ENCODE measurements at places on chromosomes 7 and 10.
A peak's percentile ranks its signal among the peaks of the same experiment; 100 is the strongest.

DNA sequence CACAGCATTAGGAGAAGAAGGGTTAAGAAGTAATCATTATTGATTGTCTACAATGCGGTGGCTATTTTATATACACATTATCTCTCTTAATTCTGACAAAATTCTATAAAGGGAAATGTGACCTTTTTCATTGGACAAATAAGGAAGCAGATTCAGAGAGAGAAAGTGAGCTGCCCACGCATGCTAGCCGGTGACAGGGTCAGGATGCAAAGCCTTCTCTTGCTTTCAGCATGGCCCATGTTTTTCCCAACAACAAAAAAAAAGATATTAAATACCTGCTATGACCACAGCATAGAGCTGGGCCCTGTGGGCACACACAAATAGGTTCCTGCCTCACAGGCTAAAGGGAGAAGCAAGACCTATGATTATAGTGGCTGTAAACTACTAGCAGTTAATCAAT, 66.8 kb downstream of the PPP1R3C start:
- no peak for DNase-seq

- DNase-seq, result no peak
These were observed 240.9 kb upstream of the IMMP2L start for GRCh38 chr7:111803015-111803758.

DNA sequence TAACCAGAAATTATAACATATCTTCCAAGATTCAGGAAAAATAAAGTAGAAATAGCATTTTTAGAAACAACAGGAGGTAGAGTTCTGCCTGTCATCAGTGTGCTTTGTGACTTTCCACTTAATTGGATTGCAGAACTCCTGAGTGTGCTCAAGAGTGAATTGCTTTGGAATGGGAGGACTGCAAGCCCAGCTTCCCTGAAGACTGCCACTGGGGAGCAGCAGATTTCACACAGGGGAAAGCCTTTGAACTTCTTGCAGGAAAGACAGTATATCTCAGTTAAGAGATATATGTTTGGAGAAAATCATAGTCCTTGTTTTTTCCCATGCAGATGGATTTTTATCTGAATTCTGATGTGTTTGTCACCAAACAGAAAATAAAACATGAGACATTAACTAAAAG, 124.5 kb downstream of the TMEM168 start:
- DNase-seq, result peak; percentile 34

GRCh38 chr10:93110472-93111146, 36.9 kb downstream of the CYP26A1 start:
- no peak for DNase-seq

DNA sequence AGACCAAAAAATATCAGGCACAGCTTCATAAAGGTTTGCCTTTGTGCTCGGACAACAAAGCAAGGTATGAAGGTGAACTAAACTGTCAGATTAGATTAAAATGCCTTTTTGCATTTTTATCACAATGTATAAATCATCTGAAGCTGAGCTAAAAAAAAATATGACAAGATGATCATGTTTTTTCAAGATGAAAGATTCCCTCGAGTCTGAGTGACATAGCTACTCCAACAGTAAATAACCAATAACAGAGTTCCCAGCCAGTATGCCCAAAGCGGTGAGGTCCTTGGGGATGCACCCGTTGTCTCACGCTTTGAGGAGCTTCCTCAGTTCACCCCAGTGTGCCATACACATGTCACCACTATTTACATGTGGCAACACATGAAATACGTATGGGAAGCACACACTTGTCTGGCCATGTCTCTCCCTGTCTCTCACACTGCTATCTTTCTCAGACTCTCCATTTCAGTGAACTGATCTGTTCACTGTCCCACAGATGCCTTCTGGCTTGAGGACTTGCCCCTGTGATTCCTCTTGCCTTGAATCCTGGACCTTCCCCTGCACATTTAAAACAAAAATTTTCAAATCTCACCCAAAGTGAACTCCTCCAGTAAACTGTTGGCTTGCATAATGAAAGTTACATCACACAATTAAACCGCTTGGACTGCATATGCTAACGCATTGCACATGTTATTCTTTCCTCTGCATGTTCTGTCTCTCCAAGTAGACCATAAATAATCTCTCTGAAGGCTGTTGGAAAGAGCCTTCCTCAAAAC, 2.6 kb upstream of the PIK3CG start:
- DNase-seq, result no peak

DNA sequence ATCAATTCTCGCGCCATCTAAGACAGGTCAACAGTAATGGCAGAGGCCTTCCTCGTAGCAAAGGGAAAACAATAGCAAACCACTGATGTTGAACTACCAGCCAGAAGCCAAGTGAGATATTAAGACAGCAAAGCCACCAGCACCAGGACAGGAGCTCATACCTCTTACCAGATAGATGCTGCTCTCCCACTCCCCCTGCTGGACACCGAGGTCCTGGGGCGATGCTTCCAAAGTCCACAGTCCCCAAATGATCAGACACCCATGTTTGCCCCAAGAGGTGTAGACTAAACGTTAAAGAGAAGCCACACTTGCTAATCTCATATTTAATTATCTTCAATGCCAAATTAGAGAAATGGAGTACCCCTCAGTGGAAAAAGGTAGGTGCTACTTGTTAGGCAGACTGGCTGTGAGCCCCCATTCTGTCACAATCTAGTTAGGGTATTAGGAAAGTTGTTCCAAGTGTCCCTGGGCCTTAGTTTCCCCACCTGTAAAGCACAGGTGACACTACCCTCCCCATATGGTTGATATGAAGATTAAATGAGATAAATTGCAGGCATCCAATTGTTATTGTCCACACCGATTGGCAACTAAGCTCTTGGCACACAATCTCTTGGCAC, 39.9 kb downstream of the TOMM7 start:
- DNase-seq, result peak; percentile 71

GRCh38 chr10:86580521-86580891, 58.9 kb upstream of the WAPL start:
- no peak for DNase-seq

- DNase-seq, result no peak
These were observed 690.4 kb upstream of the NRP1 start for GRCh38 chr10:34024693-34025425.

DNA sequence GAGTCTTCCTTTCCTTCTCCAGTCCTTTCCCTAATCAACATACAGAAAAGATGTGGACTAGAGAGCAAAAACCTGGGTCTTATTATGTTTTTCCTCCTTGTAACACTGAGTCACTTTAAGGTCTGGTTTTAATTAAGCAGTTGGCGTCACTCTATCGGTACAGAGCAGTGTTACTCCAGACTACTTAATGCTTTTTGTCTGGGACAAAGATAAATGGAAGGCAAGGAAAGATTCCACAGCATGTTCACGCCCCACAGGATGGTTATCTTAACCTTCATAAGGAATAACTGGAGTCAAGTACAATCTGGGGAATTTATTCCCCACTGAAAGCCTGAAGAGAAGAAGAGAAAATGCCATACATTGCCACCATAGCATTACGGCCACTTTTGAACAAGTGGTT, 145.7 kb downstream of the ELAPOR2 start:
- no peak for DNase-seq

DNA sequence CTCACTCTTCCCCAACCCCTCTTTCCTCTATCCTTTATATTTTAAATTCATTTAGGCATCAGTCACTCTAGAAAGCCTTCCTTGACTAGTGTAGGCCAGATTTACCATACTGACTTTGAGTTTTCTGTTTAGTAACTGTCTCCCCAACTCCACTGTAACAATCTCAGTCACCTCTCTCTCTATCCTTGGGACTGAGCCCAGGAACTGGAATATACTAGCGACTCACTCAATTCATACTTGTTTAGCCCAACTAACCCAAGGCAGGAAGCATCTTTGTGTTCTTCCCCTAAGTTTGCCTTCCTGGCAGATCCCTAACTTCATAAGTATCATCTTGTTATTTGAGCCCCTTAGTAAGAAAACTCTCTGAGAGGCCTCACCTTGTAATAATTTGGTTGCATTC, 19.1 kb downstream of the PLCE1 start:
- no peak for DNase-seq

- DNase-seq, result no peak
These were observed 76.1 kb downstream of the BICC1 start for GRCh38 chr10:58588673-58589265.

- no peak for DNase-seq
These were observed 513.9 kb upstream of the GALNT17 start for GRCh38 chr7:70618020-70618551.

GRCh38 chr10:124546055-124546369, 84.4 kb downstream of the LHPP start:
- no peak for DNase-seq

DNA sequence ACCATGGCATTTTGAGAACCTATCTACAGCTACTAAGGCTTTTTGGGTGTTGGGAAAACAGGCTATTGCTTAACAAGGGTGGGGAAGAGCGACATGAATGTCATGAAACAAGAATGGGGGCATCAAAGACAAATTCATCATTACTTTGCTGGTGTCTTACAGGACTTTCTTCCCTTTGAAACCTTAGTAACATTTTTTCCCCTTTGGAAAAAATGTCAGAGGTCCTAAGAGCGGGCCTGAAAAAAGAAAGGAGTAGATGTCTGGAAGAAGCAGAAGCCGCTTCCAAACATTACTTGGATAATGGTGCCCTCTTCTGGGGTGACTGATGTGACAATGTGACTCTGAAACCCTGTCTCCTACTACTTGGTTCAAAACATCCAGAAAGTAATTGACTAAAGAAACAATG, 3.8 kb upstream of the DDX50 start:
- DNase-seq, result peak; percentile 29

DNA sequence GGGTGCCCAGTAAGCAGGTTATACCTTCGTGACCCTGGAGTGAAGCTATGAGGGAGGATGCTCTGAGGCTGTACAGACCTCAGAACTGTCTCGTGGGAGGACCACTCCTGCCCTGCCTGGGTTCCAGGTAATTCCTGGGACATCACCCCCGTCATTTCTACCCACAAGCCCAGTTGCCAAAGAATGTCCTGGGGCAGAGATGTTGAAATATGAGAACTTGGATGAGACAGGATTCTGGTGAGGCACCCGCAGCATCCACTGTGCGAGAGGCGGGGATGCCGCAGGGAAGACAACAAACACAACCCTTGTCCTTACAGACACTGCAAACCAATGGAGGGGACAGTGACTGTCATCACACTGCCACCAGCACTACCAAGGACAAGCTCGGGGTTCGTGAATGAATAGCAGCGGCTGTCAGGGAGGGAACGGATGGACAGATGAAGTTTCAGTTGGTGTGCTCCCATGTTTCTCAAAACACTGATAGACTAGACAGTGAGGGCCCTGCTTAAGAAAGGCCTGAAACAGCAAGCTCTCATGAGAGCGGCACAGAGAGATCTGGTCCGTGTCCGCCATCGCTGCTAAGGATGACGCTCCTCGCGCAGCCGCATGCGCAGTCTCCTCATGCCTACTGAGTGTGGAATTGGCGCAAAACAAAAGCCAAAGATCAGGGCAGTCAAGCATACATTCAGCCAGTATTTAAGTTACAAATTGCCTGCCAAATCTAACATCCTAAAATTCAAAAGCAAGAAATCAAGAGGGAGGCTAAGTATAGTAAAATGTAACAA, 82.0 kb upstream of the RHEB start:
- DNase-seq, result no peak

DNA sequence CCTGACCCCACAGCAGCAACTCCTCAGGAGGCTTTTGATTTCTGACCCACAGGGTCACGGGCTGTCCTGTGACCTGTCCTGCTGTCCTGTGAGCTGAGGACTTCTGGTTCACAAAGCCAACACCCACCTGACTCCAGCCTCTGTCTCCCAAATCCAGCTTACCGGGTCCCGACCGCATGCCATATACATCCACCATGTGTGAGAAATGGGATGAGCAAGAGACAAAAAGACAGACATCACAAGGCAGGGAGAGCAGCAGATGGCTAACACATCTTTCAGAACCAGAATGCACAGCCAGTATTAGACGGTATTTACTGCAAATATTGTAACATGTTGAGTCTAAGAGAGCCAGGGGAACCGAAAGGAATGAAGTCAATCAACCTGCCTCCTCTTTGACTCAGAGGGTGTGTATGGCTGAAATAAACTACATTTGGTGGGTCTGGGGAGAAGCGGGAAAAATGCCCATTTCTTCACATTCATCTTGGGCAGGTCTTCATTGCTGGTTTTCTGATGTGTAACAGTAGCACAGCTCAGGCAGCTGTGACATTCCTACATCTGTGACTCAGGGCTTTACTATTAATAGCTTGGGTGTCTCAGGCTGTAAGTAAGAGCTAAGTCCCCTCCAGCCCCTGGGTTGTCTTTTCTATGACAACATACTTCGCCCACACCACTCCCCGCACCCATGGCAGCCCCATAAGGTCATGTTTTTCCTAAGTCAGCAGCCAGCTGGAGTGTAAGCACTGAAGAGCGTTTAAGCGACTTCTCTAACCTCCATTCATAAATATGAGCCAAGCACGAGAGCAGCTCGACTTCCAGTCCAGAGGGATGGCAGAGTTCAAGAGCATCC, 25.0 kb downstream of the ABLIM1 start:
- no peak for DNase-seq

- DNase-seq, result no peak
These were observed 121.6 kb upstream of the KAT6B start for GRCh38 chr10:74704629-74705357.

- no peak for DNase-seq
These were observed 202.0 kb upstream of the COBL start for GRCh38 chr7:51518646-51519045.

DNA sequence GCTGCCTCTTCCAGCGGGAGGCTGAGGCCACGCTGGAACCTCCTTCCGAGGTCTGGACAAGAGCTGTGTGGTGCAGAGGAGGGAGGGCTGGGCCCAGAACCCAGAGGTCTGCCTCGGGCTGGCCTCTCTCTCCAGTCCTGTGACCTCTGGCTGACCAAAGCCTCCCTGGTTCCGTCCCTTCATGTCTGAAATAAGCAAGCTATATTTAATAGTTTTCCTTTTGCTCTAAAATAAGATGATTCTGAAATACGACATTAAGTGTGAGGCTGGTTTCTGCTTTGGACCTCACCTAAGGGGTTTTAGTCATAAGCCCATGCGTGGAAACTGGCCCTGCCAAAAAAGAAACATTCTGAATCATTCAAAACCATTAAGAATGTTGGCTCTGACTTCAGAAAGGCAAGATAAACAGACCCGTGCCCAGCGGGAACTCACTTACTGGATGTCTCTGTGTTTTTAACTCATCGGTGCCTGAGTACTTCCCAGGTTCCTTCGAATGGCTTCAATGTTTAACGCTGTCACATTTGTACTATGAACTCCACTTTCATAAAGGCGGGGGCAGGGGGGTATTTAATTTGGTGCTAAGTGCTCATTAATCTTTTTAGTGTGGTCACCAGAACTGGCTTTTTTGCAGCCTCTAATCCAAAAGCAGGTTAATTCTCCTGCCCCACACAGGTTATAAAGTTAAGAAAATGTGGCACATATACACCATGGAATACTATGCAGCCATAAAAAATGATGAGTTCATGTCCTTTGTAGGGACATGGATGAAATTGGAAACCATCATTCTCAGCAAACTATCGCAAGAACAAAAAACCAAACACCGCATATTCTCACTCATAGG, 157.5 kb upstream of the KLF14 start:
- peak; percentile 85 for DNase-seq

DNA sequence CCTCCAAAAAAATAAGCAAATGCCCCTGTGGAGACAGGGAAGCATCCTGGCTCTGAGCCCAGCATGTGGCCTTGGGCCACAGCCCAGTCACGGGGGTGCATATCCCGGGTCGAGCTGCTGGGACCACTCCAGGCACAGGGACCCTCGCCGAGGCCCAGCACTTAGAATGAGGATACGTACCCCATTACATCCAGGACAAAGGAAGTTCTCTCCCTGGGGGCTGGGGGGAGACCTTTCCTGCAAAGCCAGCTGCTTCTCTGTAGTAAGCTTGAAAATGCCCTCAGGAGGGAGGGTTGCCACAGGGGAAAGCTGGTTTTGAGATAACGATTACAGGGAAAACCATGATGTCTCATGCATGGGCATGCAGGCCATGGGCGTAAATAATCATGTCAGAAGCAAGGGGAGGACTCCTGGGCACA, 75.5 kb downstream of the HIPK2 start:
- no peak for DNase-seq
